ENCODE measurements at places on chromosomes 5 and 9.
A peak's percentile ranks its signal among the peaks of the same experiment; 100 is the strongest.

DNA sequence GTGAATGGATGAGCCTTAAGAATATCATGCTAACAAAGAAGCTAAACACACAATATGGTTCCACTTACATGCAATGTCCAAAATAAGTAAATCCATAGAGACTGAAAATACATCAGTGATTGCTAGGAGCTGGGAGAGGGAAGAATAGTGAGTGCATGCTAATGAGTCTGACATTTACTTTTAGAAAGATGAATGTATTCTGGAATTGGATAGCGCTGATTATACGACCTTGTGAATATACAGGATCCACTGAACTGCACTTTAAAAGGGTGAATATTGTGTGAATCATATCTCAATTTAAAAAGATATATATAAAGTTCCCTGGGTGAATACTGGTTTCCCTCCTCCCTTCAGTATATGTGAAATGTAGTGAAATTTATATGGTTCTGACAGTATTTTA lies 46.2 kb downstream of the LOX start:
- no peak for DNase-seq

GRCh38 chr5:172686111-172686510 lies 45.0 kb downstream of the NEURL1B start:
- DNase-seq, result no peak

- no peak for DNase-seq
Observed at GRCh38 chr9:13264788-13265187, 14.7 kb downstream of the MPDZ start.

GRCh38 chr5:21644032-21644431 lies 1209.1 kb downstream of the CDH12 start:
- no peak for DNase-seq

DNA sequence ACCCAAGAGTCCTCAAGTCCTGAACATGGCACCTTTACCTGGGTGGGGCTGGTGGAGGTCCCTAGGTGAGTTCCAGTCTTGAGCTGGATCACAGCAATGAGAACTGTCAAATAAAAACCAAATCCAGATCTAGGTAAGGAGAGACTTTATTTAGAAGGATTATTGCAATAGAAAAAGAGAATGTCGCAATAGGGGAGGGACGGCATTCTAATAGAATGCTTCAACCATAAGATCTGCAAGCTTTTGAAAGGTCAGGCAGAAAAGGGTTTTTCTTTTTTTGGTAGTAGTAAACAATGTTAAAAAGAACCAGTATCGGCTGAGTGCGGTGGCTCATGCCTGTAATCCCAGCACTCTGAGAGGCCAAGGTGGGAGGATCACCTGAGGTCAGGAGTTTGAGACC lies 5.2 kb upstream of the GCNT1 start:
- no peak for DNase-seq

DNA sequence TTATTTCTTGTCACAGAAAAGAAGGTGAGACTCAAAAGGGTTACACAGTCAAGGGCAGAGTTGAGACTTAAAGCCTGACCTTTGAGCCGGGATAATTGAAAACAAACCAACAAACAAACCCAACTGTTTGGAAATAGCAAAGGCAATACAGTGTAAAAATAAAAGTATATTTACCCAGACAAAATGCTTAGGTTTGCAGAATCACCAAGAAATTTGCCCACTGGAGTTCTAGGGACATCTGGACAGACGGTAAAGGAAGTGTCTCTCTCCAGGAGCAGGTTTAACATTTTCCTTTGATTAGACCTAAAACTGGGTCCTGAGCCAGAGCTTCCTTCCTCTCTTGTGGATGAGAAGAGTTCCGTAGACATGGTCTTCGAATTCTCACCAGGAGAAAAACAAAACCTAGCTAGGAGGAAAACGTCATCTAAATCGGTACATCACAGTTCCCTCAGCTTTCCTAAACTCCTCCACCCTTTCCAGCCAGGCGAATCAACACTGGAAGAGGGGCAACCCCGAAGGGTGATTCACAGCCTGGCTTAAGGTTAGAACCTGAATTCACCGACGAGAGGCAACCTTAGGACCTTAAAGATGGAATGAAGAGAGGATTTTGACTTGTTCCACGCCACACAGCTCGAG lies 673 bp downstream of the CDC25C start:
- DNase-seq, result no peak

- DNase-seq, result no peak
Observed at GRCh38 chr5:40071870-40072269, 607.8 kb upstream of the PTGER4 start.

DNA sequence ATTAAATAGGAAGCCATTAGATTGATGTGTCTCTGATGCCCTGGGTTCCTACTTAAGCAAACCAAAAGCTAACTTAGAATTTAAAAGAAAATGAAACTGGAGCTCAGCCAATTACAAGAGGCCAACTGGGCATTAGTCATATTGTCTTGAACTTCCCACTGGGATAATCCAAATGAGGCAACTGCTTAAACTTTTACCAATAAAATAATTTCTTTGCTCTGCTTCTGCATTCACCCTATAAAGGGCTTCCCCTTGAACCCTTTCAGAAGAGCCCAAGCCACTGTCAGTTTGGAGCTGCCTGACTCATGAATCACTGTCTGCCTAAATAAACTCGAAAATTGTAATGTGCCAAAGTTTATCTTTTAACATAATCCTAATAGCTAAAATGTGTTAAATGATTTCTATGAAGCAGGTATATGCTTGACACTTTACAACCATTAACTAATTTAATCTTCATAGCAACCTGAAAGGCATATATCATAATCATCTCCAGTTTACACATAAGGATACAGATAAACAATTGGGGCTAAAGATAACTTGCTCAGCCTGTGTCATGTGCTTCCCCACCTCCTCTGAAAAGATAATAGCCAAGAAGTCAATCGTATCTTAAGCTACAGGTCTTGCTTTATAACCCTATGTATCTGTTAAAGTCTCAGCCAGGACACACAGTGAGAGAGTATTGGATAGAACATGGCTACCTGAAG lies 11.5 kb downstream of the GPR150 start:
- DNase-seq, result no peak

- DNase-seq, result no peak
Observed at GRCh38 chr5:170283296-170283695, 14.3 kb downstream of the LCP2 start.

DNA sequence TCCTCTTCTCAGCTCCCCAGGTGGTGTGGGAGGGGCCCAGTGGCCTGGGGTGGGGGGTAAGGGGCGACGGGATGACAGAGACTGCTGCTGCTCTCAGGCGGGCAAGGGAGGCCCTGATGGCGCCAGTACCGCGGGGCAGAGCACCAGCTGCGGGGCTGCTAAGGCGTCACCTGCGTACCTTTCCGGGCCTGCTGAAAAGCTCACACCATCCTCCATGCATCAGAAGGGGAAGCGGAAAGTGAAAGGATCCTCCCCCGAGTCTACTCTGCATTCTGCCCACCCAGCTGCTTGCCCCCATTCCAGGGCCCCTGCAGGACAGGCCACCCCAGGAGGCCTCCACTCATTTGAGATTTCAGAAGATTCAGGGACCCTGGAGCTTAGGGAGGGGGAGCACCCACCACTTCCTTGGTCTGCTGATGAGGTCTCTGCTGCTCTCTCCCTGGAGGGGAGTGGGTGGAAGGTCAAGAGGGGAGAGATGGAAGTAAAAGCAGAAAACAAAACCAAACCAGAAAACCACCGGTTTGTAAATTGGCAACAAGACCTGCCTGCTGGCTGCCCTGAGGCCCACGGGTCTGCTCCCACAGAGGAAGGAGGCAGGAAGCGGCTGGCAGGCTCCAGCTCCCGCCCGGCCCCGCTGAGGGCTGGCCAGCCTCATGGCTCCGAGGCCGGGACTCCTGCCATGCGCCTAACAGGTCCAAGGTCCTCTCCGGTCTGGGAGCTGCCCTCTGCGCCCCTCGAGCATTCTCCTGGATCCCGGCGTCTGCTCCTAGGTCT lies 33.6 kb downstream of the PRRT1B start:
- peak; percentile 22 for DNase-seq

Measured in stimulated activated CD4-positive, alpha-beta T cell treated with anti-CD3 and anti-CD28 coated beads, Interleukin-1b, Interleukin-23, amount 100 ng/mL, for 4 hours (primary cell).